Effector memory CD8-positive, alpha-beta T cell (primary cell): ENCODE measurements at places on chromosomes 12 and 14.

DNA sequence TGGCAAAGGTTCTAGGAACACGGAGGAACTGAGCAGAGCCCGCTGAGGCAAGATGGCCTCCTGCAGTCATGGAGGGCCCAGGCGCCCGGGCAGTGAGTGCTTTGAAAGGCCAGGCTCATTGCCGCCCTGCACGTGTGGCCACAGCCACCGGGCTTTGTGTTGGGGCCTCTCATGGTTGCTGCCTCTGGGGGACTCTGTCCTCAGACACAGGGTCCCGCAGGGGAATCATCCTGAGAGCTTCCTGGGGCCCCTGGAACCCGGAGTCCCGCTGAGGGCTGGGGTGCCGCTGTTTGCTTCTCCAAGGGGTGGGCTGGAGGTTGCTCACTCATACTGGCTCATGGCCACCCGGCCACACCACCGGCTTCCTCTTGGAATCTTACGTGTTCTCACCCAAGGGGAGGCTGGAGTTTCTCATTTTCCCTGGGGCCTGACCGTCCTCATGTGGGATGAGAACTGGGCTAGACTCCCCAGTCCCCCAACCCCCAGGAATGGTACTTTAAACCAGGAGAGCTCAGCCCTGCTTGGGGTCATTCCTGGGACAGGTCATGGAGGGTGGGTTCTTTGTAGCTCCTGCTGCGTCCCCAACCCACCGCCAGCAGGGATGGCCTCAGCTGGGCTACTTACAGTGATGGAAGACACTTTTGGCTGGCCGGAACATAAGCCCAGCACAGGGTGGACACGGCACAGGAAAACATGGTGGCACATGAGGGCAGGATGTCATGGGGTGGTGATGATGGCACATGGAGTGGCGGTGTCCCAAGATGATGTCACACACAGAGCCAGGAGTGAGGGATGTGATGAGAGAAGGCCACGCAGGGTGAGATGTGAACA is 21.1 kb upstream of the LRTM2 start:
- DNase-seq: no peak

- no peak for DNase-seq
Observed at GRCh38 chr14:101472518-101472849, 88.8 kb upstream of the DIO3 start.

DNA sequence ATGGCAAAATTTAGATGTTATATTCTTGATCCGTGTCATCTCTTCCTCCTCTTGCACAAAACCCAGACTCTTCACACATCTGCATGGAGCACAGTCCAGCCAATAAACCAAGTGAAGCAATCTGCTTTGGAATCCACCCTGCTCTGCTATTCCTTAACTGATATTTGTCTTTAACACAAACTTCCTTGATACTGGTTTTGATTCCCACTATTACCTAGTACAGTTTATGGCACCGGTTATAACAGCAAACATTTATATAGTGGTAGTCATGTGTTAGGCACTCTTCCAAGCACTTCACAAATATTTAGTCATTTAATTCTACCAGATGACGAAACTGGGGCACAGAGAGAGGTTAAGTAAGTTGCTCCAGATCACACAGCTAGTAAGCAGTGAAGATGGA is 12.5 kb downstream of the STYK1 start:
- DNase-seq: no peak

DNA sequence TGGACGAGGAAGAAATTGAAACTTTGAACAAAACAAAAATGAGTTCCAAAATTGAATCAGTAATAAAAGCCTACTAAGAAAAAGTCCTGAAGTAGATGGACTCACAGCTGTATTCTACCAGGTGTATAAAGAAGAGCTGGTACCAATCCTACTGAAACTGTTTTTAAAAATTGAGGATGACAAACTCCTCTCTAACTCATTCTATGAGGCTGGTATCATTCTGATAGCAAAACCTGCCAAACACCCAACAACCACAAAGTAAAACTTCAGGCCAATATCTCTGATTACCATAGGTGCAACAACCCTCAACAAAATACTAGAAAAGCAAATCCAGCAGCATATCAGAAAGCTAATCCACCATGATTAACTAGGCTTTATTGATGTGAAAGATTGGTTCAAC is 33.9 kb upstream of the LDHB start:
- DNase-seq: no peak

GRCh38 chr14:95292660-95293425 is 26.9 kb downstream of the CLMN start:
- DNase-seq: no peak

DNA sequence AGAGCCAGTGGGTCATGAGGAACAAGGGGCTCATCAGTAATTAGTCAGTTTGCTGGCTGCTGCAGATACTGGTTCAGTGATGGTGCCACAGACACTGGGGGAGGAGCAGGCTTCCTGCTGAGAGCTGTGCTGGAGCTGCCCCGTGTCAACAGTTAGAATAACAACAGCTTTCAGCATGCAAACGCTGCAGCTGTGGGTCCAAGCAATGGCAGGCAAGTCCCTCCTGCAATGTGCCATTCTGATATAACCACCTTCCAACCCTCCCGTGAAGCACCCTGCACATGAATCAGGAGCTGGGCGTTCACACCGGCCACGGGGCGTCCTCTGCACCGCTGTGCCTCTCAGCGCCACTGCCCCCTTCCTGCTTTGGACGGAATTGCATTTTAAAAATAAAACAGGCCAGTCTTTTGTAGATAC is 258.4 kb upstream of the SFSWAP start:
- no peak for DNase-seq

DNA sequence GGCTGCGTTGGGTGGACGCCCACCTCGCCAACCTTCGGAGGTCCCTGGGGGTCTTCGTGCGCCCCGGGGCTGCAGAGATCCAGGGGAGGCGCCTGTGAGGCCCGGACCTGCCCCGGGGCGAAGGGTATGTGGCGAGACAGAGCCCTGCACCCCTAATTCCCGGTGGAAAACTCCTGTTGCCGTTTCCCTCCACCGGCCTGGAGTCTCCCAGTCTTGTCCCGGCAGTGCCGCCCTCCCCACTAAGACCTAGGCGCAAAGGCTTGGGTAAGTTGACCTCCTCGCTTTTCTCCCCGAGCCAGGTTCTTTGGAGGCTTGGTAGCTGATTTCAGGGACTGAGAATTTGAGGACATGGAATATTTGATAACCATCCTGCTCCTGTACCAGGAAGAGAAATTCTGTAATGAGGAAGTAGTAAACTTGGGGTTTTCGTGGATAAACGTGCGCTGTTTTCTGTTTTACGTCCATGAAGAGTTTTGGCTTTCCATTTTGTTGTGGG is 530 bp downstream of the APAF1 start:
- DNase-seq: no peak

DNA sequence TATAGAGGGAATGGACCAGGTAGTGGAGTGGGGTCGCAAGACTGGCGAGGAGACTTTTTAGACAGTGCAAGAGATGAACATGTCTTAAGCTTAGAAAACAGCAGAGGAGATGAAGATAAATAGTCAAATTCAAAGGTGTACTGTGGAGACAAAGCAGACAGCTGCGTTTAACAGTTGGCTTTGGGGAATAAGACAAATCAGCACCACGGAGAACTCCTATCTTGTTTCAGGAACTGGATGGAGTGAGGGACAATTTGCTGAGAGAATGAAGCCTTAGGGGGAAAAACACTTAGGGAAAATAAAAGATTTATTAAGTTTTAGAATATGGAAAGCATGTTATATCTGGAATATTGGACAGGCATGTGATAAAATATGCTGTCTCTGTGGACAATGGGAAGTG is 458.8 kb downstream of the GLT1D1 start:
- no peak for DNase-seq

DNA sequence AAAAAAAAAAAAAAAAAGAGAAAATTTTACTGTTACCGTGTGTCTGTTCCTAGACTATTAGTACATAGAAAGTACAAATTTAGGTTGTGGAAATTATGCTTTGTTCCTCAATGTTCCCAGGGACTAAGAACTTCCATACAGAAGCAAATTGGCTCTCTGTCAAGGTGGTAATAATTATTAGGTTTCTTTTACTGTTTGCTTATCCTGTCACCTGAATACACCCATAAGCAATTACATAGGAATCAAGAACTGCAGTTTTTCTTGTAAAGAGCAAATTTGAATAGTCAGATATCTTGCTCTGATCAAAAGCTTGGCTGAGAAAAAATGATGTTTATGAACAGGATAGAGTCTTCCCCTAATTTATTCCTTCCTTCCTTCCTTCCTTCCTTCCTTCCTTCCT is 191.2 kb downstream of the AEBP2 start:
- no peak for DNase-seq

- no peak for DNase-seq
Observed at GRCh38 chr12:69298947-69299346, 49.2 kb upstream of the LYZ start.

DNA sequence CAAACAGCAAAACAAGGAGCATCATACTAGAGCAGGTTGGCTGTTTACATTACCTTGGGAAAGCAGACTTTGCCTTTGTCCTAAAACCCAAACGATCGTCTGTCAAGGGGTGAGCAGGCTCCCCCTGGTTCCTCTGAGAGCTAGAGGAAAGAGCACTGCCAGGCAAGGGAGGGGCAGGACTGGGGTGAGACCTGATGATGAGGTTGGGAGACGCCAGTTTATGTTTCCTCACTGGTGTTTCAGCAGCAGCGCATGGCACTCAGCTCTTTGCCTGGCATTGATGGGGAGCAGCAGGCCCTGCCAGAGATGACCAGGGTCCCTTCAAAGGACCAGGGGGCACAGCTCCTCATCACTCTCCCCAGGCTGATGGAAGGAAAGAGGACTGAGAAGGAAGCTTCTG is 7.9 kb upstream of the KRT2 start:
- DNase-seq: no peak

DNA sequence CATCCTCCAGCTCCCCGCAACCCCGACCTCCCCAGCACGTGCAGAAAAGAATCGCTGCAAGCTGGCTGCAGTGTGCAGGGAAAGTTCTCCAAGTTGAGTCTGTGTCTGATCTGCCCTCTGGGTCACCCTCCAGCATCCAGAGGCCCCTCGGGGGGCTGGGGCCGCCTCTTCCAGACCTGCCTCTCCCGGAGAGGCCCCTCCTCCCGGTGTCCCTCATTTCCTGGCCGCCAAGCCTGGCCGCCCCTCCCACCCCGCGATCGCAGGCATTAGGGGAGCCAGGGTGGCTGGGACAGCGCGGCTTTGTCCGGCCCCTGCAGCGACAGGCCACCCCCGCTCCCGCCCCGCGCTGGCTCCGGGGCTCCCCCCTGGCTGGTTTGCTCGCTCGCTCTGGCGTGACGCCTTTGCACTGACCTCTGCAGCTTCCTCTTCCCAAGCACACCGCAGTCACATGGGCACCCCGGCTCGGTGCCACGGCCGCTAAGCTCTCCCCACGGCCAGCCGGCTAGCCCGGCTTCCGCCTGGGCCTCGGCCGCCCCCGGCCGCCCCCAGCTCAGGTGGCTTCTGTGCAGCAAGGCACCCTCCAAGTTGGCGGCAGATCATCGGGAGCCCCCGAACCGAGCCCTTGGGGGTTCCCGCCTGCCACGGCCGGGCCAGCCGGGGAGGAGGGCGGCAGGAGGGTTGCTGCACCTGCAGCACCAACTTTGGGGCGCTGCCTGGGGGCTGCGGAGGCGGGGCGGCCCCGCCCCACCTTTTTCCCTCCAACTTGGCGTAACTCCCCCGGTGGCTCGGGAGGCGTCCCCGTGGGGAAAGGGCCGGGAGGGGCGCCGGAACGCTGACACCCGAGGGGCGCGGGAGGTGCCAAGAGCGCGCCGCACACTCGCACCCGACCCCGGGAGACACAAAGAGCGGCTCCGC is 43.7 kb downstream of the KDM2B start:
- DNase-seq: peak; percentile 60
